WTC11 (cell line): ENCODE measurements at places on chromosomes 4 and X.

GRCh38 chrX:148960060-148960459, 459.6 kb downstream of the AFF2 start:
- DNase-seq, result no peak

DNA sequence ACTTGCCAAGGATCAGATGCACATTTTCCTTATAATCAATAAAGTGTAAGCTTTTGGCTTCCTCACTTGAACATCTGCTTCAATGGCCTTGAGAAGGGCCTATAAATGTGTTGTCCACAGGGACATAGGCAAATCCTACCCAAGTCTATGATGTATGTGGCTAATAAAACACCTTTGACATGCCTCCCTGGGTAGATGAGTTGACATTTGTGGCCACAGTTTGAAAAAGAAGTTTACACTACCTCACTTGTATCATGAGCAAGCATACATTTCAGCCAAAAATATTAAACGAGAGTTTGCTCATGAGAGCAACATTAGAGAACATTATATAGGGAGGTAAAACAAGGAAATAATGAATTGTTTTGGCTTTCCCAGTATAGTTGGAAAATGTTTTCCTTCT, 1067.7 kb downstream of the C4orf33 start:
- no peak for DNase-seq

DNA sequence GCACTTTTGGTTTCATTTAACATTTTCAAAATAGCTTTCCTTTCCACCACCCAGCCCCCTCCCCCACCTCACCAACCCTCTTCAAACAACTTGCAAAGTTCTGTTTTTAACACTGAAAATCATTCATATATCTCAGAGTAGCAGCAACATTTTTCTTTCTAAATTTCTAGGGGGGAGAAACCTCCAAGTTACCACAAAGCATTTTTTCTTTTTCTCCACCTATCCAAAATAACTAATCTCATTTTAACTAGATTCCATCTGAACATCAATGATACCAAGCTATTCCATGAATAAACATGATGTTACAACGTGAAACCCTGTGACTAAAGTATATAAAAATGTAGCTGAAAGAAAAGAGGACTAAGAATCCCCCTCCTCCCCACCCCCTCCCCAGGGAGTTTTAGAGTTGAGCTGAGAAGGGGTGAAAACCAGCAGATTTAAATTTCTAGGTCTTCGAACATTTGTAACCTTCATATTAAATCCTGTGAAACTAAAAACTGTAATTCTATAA, 5.2 kb downstream of the LDB2 start:
- no peak for DNase-seq

DNA sequence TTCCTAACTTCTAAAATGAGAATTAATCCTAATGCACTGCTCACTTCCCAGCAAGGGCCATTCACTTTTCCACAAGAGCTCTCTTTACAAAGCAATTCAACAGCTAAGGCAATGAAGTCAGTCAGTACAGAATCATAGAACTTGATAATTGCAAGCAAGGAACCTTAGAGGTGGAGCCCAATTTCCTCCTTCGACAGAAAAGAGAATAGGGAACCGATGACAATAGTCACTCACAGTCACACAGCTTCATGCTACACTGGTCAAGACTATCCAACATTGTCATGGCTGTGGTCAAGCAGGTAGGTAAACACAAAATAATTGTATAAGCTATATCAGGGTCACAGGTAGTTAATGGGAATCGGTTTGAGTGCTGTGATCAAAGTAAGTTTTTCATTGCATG, 90.0 kb downstream of the ELOVL6 start:
- no peak for DNase-seq

GRCh38 chr4:41217020-41217333, 2.6 kb upstream of the APBB2 start:
- DNase-seq, result no peak

DNA sequence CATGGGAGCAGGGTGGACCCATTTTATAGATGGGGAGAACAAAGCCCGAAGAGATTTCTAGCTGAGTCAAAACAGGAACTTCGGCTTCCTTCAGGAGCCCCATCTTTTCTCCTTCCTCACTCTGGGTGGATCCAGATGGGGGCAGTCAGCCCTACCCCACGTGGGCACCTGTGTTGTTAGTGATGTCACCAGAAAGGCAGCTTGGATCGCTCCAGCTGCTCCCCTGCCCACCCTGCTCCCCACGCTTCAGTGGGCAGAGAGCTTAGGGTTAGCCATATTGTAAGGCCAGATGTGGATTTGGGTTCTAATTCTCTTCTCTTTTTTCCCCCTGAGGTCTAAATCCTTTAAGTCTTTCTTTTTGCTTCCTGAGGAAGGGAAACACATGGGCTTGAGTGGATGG, 132.3 kb upstream of the PJA1 start:
- DNase-seq, result no peak

- DNase-seq, result no peak
Measured at GRCh38 chrX:150347471-150347870, 15.6 kb upstream of the MAMLD1 start.

DNA sequence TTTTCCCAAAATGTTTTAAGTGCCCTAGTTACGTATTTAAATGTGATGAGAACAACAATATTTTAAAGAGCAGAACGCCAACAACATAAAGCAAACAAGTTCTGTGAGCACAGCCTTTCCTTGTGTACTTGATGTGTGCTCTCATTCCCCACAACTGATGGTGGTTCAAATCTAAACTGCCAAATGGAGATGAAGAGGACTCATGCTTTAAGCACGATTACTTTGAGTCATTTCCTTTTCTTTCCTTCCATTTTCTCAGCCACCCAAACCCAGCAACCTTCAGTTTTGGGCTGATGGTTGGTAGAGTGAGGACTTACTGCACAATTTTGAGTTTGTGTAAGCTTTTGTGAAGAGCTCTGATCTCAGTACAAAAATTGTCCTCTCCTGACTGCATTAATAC, 1.7 kb downstream of the NSD2 start:
- DNase-seq, result no peak

- peak; percentile 15 for DNase-seq
Measured at GRCh38 chr4:56468097-56468422, 643 bp downstream of the SRP72 start.

DNA sequence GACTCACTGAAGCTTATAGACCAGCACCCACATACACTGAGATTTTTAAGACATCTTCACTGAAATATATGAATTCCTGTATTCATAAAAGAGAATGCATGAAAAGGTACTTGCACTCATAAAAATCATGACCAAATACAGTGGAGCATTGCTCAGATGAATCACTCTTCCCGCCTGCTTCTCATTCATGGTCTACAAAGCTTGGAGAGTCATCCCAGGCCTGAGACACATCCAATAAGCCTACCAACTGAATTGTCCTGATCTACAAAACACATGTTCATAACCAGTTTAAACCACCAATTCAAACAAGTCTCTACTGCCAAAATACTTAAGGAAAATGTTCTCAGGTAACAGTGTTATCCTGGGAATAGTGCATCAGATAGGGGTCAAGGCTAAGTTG, 38.1 kb downstream of the PROM1 start:
- no peak for DNase-seq

DNA sequence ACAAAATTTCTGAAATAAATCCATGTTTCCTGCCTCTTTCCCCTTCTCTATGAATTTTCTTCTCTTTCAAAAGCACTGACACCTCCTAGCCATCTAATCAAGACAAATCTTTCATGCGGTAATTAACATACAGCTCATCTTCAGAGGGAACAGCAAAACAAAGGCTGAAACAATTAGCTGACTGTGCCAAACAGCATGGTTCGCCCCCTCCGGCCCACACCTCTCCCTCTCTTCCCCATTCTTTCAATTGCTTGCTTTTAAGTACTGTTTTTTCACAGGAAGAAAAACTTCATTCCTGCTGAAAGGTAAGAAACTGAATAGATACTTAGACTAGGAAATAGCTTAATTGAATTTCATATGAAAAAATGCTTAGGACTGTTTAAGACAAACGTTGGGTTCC, 291.1 kb upstream of the NOCT start:
- DNase-seq, result peak; percentile 22

DNA sequence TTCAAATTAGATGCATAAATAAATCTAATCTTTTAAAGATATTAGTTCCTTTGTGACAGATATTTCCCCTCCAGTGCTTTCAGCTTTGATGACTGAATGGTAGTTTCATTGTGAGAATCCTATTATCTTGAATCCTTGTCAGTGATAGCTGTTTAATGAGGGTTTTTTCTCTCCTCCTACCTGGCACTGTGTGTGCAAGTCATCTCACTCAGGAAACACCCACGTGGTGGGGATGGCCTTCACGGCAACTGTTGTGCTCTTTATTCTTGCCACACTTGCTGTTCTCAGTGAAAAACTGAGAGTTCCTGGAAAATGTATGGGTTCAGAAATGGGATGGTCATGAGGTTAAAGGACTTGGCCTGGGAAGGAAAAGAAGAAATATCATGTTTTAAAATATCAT, 129.9 kb downstream of the SPRY1 start:
- no peak for DNase-seq

DNA sequence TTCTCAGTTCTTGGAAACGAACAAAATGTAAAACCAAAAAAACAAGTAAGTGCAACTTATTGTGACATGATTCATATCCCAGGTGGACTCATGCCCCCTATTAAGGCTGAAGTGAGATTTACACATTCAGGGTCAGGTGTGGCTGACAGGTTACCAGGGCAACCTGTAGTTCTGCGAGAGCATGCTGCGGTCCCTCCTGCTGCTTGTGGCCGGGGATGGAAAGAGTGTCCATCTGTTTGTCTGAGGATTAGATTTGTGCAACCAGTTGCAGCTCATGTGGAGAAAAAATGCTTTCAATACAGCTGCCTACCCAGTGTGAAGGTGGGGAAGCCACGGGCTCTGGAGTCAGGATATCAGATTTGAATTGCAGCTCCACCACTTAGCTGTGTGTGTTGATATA, 78.8 kb downstream of the FAM184B start:
- no peak for DNase-seq

DNA sequence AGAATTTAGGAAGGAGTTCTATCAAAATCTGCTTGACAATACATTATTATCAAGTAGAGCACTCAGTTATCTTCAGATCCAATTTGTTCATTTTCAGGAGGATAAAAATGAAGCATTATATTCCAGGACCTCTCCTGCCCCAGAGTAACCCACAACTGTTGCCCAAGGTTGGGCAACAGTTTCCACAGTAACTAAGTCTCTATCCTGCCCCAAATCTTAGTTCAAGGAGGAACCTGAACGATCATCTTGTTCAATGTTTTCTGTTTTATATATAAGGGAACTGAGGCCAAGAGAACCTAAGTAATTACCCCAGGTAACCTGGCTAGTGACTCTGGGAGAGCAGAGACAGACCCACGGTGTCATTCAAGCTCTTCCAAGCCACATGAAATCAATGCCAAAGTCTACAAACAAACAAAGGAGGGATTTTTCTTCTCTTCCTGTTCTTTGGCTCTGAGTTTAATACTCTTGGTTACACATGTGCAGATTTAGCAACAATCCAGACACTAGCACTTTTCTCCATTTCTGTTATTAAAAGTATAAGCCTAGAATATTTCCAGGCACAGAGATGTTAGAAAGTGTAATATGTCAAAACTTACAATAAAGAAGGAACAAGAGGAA, 105.6 kb downstream of the C4orf51 start:
- no peak for DNase-seq

DNA sequence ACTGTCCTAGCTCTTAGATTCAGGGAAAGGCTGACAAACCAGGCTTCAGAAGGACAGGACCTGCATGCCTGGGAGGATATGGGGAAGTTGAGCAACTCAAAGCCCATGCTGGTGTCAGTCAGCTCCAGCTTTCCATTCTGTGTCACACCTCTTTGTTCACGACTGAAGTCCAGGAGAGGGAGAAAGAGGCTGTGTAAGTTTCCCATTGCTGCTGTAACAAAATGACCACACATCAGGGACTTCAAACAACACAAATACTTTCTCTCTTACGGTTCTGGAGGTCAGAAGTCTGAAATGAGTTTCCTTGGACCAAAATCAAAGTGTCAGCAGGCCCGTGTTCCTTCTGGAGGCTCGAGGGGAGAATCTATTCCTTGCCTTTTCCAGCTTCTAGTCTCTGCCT, 50.6 kb upstream of the STX18 start:
- DNase-seq, result no peak

GRCh38 chr4:33104273-33104672, 2384.1 kb downstream of the PCDH7 start:
- DNase-seq, result no peak

DNA sequence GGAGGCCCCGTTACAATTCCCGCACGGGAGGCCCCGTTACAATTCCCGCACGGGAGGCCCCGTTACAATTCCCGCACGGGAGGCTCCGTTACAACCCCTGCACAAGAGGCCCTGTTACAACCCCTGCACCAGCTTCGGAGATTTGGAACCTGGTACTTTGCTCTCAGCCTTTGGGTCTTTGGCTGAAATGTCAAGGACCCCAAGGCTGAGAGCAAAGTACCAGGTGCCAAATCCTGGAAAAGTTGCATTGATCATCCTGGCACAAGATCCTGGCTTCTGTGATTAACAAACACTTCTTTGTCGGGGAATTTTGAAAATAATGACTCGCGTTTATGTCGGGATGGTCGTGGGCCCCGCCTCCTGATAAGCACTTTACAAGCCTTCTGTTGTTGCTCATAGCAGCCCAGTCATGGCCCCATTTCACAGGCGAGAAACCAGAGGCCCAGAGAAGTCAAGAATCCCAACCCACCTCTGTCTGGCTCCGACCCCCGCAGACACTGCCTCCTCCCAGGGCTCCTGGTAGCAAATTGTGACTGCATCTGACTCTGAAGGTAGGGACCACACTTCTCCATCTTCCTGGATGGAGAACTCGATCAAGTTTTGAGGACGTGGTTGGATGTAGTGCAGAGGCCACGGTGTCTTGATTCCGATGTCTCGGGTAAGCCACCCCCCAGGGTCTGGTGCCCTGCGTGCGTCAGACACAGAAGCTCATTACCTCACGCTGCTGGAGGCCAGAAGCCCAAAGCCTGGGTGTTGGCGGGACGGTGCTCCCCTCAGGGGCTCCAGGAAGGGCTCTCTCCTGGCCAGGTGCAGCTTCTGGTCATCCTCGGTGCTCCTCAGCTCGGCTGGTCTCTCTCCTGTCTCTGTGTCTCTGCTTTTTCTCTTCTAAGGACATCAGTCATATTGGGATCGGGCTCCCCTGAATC, 60.3 kb downstream of the ADRA2C start:
- no peak for DNase-seq

GRCh38 chr4:24884902-24885301, 27.9 kb downstream of the CCDC149 start:
- DNase-seq, result no peak

GRCh38 chrX:110310000-110310790, 7.7 kb downstream of the AMMECR1 start:
- DNase-seq, result no peak

- no peak for DNase-seq
Measured at GRCh38 chrX:41779030-41779564, 55.1 kb downstream of the GPR82 start.
